Stimulated activated CD8-positive, alpha-beta memory T cell treated with anti-CD3 and anti-CD28 coated beads, Interleukin-2, amount 100 ng/mL, for 1 hour (primary cell): ENCODE measurements at places on chromosomes 2 and 18.

GRCh38 chr2:15829985-15830384 lies 110.4 kb upstream of the MYCN start:
- no peak for DNase-seq

DNA sequence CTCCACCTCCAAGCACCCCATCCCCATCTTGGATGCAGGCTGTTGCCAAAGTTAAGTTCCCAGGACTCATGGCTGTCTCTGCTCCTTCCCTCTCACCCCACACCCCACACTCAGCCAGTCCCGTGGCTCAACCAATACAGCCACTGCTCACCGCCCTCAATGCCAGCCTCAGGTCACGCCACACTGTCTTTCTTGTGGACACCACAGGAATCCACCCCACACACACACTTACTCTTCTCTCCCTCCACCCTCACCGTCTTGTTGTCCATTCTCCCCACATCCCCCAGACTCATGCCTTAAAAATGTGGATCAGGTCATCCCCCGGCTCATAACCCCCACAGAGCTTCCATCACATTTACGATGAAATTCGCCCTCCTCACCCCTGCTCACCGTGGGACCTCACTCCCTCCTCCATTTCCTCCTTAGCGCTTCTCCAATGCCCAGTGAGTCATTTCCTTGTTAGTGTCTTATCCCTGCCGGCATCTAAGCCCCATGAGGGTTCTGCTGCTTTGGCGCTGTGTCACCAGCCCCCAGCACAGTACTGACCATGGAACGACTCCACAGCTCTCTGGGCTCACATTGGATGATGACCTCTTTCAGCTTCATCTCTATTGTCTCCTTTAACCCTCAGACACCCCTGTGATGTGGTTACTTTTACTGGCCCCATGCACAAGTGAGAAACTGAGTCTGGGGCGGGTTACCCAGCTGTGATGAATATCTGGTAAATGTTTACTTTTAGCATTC lies 13.8 kb downstream of the MLPH start:
- DNase-seq, result no peak

- no peak for DNase-seq
Measured at GRCh38 chr18:56770873-56771272, 119.7 kb downstream of the WDR7 start.

DNA sequence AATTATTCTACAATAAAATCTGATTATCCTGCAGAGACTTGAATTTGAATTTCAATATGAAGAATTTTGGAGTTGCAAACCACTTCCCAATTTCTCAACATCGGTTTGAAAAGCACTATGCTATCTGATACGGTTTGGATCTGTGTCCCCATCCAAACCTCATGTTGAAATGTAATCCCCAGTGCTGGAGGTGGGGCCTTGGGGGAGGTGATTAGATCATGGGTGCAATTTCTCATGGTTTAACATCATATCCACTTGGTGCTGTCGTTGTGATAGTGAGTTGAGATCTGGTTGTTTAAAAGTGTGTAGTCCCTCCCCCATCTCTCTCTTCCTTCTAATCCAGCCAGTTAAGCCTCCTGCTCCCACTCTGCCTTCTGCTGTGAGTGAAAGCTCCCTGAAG lies 205.7 kb downstream of the NBAS start:
- DNase-seq, result no peak

- DNase-seq, result peak; percentile 23
Measured at GRCh38 chr18:13381944-13382365, 163.4 kb downstream of the LDLRAD4 start.

GRCh38 chr2:48677450-48677849 lies 59.8 kb downstream of the GTF2A1L start:
- DNase-seq, result no peak

GRCh38 chr2:47518497-47519146 lies 115.7 kb downstream of the MSH2 start:
- no peak for DNase-seq

GRCh38 chr2:16647992-16648617 lies 17.5 kb downstream of the CYRIA start:
- no peak for DNase-seq

- no peak for DNase-seq
Measured at GRCh38 chr2:7201851-7202250, 284.6 kb downstream of the RNF144A start.

GRCh38 chr18:56702946-56703345 lies 51.8 kb downstream of the WDR7 start:
- DNase-seq, result no peak

DNA sequence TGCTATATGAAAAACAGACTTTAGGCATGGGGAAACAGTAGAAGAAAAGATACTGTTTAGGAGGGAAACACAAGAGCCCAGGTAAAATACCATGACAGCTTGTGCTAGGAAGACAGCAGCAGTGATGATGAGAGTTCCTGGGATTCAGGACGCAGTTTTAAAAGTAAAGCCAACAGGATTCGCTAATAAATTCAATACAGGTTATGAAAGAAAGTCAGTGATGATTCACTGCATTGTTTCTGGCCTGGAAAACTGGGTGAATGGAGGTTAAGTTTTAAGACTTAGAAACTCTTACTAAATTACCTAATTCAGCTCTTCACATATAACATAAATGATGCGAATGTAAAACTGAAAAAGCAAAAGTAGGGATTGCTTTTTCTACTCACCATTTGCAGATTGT lies 27.9 kb upstream of the RNU4ATAC start:
- DNase-seq, result no peak

- DNase-seq, result no peak
Measured at GRCh38 chr2:3754795-3755194, 51.4 kb downstream of the DCDC2C start.

DNA sequence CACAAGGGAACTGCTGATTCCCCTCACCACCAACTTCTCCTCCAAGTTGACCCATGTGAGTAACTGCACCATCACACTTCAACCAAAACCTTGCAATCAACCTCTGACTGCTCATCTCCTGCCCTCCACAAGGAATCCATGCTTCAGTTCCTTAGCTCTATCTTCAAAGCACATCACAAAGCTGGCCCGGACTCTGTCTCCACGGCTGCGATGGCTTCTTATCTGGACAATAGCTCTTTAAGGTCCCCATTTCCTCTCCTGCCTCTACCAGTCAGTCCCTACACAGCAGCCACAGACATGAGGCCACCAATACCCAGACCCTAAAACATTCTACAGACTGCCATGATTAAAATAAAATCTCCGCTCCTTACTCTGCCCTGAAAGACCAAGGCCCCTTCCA lies 25.7 kb downstream of the MBOAT2 start:
- no peak for DNase-seq

DNA sequence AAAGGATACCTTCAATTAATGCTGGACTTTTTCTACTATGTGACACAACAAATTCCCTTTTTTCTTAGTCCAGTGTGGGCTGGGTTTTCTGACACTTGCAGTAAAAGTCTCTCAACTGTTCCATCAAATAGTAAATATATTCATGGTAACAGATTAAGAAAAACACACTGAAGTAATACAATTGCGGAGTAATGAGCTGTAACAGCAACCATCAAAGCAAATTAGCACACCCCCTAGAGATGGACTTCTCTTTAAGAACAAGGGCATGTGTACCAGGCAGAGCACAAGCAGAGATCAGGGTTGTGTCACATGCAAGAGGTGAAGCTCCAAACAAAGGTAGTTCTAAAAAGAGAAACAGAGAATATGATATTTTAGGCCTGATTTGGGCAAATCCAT lies 72.7 kb upstream of the CHRNA1 start:
- DNase-seq, result no peak

GRCh38 chr18:582465-582864 lies 2.3 kb downstream of the CETN1 start:
- no peak for DNase-seq

GRCh38 chr18:10234912-10235660 lies 219.3 kb upstream of the APCDD1 start:
- DNase-seq, result no peak

- no peak for DNase-seq
Measured at GRCh38 chr18:31825772-31826171, 65.1 kb upstream of the SLC25A52 start.

DNA sequence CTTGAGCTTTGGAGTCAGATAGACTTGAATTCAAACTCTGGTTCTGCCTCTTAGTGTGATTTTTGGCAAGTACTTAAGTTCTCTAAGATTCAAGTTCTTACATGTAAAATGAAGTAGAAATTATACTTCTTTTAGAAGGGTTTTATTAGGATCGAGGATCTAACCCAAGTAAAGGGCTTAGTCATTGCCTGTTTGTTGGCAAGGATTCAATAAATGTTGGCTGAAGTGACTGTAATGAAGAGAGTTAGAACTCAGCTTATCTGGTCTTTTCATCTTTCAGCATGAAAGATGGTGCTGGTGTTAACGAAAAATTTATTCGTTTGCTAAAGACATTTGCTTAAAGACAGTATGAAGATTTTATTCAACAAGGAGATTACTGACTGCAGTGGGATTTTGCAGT lies 315.9 kb upstream of the THUMPD2 start:
- no peak for DNase-seq

DNA sequence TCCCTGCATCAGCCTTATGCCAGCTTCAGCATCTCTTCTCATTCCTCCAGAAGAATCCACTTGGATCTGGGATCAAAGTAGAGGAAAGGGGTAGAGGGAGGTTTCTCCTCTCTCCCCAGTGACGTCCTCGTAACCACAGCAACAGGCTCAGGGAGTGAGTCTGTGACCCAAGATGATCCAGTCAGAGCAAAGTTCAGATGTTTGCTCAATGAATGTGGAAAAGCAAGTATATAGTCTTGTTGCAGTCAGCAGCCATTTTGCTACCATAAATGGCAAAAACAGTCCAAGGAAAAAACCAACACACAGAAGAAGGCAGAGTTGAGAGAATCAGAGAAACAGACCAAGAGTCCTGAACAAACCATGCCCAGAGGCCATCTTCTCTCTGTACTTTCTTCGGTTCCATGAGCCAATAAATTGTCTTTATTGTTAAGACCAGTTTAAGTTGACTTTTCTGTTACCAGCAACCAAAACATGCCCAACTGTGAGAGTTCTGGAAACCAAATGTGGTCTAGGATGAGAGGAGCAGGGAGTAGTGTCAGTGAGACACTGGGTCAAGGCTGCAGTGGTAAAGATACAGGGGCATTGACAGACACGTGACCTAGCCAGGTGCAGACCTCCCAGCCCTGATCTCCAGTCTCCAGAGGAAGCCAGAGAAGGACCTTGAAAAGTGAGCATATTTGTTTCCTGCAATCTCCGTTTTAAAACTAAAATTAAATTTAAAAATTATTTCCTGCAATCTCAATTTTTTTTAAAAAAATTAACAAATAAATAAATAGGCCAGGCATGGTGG lies 3.2 kb upstream of the CXCR1 start:
- no peak for DNase-seq

DNA sequence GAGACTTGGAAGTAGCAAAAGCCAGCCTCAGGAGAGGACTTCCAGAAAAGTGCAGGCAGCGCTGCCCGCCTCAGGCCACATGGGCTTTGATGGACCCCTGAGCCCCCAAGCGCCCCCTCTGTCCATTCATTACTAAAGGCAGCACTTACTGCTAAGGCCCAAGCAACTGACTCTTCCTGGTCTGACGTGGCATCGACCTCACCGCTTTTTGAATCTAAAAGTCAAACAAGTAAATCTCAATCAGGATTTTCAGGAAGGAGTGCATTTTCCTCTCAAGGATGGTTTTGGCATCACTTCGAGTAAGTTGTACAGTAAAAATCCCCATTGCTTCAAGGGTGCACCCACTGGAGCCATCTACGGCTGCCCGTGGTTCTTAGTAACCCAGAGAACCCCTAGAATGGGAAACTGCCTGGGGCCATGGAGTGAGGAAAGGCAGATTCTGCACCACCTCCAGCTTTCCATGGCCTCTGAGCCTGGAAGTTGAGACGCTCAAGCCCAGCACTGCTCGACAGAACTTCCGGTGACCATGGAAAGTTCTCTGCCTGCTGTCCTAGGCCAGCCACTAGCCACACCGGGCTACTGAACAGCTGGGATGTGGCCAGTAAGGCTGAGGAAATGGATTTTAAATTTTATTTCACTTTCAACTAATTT lies 7.0 kb downstream of the HJURP start:
- no peak for DNase-seq
